ENCODE measurements at places on chromosomes 12 and 14. TPM values are rescaled to one million over a fixed set of nuclear protein-coding genes. Genes with fewer than 3 reads are reported as not detected.

The MIPOL1 gene
- total RNA-seq = not detected

The BHLHE41 gene
- total RNA-seq = 0.45 TPM

The P2RX2 gene
- total RNA-seq = not detected

The INHBE gene
- 0.77 TPM for total RNA-seq

The RIN3 gene
- 23.3 TPM for total RNA-seq

The ZNF410 gene
- 32.1 TPM for total RNA-seq

The MAP3K9 gene
- 7.9 TPM for total RNA-seq

The TMEM63C gene
- total RNA-seq = 0.74 TPM

The RNF212B gene
- total RNA-seq = not detected

The SAMD15 gene
- 1.1 TPM for total RNA-seq

The IQSEC3 gene
- not detected for total RNA-seq

The FAM90A1 gene
- total RNA-seq = 0.62 TPM

The TRIM9 gene
- 0.18 TPM for total RNA-seq

The RIPK3 gene
- 11.2 TPM for total RNA-seq

The KRT82 gene
- not detected for total RNA-seq

The ACSS3 gene
- total RNA-seq = 0.31 TPM

The MAP1LC3B2 gene
- total RNA-seq = not detected

Measured in GM12878 (cell line).